AML-193 (cell line): ENCODE measurements at places on chromosomes 16 and 17.

GRCh38 chr16:85469929-85470590 lies 143.1 kb upstream of the GSE1 start:
- no peak for DNase-seq

- DNase-seq = peak; percentile 18
Measured at GRCh38 chr16:89924297-89924924, 1.3 kb downstream of the TUBB3 start.

GRCh38 chr17:15502369-15503112 lies 35.1 kb upstream of the CDRT4 start:
- peak; percentile 6 for DNase-seq

GRCh38 chr16:30567160-30567990 lies 4.1 kb downstream of the ZNF688 start:
- no peak for DNase-seq

- DNase-seq = no peak
Measured at GRCh38 chr16:53024045-53024444, 28.7 kb downstream of the CHD9NB start.

DNA sequence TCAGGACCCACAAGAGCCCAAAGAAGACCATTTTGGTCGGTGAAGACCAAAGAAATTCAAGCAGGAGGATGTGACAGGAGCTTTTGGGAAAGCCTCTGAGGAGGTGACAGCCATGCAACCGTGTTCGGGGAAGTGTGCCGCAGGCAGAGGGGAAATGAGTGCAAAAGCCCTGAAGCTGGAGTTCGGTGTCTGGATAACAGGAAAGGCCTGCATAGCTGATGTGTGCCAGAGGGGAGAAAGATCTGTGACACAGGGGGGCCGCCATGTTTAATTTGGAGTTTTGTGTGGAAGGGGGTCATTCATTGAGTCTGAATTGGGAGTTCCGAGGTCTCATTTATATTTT lies 870 bp upstream of the ZC3H7A start:
- no peak for DNase-seq

DNA sequence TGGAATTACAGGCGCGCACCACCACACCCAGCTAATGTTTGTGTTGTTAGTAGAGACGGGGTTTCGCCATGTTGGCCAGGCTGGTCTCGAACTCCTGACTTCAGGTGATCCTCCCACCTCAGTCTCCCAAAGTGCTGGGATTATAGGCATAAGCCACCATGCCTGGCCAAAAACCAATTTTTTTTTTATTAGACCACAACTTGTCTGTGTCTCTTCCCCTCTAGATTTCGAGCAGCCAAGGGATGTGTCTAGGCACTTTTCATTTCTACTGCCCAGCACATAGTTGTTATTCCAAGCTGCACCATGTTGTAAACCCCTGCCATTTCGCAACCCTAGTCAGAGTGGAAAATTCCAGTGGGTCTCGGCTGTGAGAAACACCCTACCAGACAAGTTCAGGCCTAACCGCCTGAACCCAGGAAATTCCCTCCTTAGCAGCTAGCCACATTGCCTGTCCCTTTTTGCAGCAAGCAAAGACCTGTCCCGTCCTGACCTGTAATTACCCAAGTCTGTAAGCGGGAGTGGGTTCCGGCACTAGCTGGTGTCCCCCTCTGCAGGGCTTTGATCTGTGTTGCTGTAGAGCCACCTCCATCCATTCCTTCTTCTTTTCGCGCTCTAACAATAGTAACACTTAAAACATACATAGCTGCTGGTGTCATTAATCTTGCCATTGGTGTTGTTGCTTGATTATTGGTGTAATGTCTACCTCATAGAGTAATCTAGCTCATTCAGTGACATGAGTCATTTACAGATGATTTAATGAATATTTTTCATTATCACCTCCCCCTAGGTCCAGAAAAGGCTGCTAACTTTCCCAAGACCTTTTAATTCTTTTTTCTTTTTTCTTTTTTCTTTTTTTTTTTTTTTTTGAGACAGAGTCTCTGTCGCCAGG lies 77.3 kb upstream of the ATF7IP2 start:
- no peak for DNase-seq

- DNase-seq = no peak
Measured at GRCh38 chr16:84868328-84868727, 48.5 kb downstream of the CRISPLD2 start.

DNA sequence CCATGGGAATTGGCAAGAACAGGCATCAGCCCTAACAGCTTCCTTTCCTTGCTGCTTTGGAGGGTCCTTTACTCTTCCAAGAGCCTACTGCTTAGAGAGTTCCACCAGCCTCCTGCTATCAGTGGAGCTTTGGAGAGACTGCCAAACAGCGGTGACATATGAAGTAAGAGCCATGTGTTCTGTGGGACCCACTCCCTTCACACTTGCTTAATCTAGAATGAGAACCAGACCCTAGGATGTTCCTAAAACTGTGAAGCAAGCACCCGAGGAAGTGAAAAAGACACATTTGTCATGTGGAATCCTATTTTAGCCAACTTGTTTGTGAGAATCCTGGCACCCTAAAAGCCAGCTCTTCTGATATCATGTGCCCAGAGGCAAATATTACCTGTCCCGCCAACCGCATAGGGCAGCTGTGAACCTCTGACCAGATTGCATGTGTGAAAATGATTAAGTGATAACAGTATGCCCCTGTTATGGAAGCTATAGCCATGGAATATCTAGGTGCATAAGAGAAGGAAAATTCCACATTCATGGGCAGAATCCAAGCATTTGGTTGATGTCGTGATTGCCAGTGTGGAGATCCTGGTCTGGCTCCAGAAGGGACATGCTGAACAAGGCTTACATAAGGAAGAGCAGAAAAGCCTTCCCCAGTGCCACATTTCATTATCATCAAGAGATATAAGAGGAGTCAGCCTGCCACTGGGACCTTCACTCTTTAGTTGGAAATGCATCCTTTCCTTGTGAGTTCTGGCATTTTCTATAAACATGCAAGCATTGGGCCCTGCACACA lies 18.7 kb downstream of the RCVRN start:
- DNase-seq = no peak
